Substantia nigra (tissue), 51 donors: ENCODE measurements at places on chromosomes 7 and 10.

DNA sequence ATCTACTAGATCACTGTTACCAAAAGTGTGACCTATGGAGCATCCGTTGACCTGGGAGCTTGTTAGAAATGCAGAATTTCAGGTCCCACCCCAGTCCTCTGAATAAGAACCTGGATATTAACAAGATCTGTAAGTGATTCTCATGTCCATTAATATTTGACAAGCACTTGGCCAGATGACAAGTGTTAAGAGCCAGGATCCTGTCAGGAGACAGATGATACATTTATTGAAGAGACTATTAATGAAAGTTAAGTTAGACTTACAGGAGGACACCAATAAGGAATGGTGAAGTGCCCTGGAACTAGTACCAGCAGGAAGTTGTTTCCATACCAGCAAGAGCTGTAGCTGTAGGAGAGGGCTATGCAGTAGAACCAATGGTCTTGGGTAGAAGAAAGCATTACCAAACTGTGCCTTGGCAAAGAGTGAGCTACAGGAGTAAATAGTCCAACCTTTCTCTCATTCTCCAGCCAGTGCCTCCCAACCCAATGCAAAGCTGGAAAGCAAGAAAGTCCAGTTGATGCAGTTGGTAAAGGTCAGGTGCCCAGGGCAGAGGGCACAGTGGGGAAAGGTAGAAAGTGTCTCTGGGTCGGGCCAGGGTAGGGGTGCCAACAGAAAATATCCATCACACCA lies 35.3 kb upstream of the ADD3 start:
- no peak for DNase-seq

- DNase-seq: no peak
Measured at GRCh38 chr10:48703531-48704122, 19.0 kb downstream of the WDFY4 start.

DNA sequence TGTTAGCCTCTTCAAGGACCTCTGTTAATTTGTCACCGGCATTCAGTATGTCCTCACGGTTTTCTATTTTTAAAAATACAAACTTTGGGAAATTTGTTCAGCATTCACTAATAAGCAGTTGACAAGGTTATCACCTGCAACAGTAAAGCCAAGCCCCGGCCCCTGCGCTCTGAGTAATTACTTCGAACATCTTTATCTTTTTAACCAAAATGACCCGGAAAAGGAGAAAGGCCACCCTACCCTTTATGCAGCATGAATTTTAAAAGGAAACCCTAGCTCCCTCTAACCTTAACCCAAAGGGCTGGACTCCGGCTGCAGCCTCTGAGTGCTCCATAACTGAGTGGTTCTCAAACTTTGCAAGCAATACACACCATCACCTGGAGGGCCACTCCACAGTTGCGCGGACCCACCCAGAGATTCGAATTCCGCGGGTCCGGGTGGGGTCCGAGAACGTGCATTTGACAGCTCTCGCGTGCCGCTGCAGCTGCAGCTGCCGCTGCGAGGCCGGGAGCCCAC lies 940 bp downstream of the NSMCE4A start:
- no peak for DNase-seq

- DNase-seq: no peak
Measured at GRCh38 chr10:124918906-124919305, 23.0 kb upstream of the ZRANB1 start.

- no peak for DNase-seq
Measured at GRCh38 chr10:3148994-3149393, 23.6 kb downstream of the PITRM1 start.

DNA sequence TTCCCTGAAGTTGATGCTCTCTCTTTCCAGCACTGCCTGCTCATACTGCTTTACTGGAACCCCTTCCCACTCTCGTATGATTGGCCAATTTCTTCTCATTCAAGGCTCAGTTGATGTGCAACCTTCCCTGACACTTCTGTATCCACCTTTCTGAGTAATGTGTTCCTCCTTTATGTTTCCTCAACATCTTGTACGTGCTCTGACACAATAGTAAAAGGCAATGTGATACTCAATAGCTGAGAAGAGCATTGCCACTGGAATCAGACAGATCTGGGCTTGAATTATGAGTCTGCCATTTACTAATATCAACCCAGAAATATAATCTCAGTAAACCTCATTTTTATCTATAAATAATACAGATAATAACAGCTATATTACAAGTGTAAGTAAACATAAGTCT lies 34.7 kb downstream of the ARL4A start:
- no peak for DNase-seq

- DNase-seq: no peak
Measured at GRCh38 chr7:108684629-108685028, 115.0 kb downstream of the DNAJB9 start.

DNA sequence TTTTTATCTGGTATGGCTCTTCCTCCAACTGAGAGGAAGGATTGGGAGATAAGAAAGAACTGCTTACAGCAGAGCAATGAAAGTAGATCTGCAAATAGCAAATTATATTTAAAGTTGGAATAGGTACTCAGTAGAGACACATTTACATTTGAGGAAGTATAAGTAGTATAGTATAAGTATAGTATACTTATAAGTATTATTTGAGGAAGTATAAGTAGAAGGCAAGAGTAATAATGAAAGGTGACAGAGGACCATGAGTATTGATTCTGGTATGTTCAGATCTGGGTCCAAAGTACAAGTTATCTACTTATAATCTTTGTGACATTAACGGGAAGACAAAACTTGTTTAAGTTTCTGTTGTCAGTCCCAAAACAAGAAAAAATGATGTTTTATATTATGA lies 527.6 kb upstream of the SORCS1 start:
- DNase-seq: no peak

DNA sequence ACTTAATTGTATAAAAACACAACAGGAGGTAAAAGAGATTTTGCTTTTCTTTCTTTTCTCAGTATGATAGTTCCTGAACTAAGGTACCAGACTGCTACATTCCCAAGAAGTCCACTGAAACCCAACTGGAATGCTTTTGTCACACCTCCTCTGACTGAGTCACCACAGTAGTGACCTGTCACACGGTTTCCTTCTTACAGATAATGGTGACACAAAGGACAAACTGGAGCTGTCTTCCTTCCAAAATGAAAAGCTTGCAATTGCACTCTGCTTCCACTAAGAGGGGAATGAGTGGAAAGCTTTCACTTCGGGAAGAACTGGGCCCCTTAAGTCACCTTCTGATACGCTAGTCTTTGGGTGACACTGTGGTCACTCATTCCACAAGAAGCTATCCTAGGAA lies 122.2 kb downstream of the KMT2E start:
- no peak for DNase-seq

DNA sequence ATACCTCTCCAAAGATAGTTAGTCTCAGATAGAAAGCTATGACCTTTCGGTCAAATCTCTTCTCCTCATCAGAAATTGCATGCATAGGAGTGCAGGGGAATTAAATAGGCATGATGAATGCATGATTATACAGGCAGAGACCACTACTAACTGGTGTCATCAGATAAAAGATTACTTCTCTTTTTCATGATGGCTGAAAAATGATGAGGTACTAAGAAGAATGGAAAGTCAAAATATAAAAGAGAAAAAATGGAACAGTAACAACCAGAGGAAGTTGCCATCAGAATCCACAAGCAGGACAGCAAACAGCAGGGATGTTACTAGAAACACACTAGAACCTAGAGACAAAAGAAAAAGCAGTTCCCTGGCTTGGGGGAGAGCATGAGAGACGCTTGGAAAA lies 31.6 kb downstream of the CTTNBP2 start:
- DNase-seq: no peak

GRCh38 chr7:157644946-157645345 lies 308.1 kb downstream of the DNAJB6 start:
- DNase-seq: no peak

GRCh38 chr7:577278-577665 lies 57.6 kb upstream of the PDGFA start:
- no peak for DNase-seq

DNA sequence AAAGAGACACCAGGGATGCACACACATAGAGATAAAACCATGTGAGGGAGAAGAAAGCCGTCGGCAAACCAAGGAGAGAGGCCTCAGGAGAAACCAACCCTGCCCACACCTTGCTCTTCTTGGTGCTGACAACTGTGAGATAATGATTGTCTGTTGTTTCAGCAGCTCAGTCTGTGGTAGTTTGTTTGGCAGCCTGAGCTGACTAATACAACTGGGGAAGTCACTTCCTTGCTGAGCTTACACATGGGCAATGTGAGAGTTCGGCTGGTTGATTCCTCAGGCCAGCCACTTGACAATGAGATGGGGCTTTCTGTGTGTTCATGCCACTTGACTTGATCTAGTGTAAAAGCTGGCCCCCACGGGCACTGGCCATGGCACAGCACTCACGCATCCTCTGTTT lies 271.8 kb downstream of the ABCA13 start:
- DNase-seq: no peak

- no peak for DNase-seq
Measured at GRCh38 chr10:100138921-100139496, 46.8 kb downstream of the ERLIN1 start.

- DNase-seq: no peak
Measured at GRCh38 chr10:98328163-98328562, 60.2 kb upstream of the LOXL4 start.

- no peak for DNase-seq
Measured at GRCh38 chr7:82445271-82445670, 1.7 kb upstream of the CACNA2D1 start.
